ENCODE measurements at places on chromosomes 4 and X.

GRCh38 chr4:92232566-92232965 is 71.2 kb upstream of the GRID2 start:
- no peak for DNase-seq

GRCh38 chrX:134911348-134911747 is 79.4 kb upstream of the SMIM10 start:
- DNase-seq: no peak

DNA sequence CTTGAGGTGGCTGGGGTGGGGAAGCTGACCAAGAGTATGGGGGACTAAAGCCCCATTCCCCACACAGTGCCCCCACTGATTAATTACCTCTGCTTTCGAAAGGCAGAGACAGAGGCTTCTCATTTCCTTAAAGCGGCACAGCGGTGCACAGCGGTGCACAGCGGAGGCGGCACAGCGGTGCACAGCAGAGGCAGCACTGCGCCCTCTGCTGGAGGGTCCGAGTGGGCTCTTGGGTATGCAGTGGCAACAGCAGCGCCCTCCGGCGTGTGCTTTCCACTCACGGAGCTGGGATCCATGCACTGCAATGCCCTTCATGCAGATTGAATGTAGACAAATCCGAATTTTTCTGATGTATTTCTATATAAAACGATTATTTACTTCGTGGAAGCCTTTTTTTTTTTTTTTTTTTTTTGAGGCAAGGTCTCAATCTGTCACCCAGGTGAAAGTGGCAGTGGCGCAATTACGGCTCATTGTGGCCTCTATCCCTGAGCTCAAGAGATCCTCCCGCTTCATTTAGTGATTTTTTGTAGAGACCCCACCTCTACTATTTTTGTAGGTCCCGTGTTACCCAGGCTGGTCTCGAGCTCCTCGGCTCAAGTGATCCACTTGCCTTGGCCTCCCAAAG is 19.7 kb upstream of the PRPS2 start:
- DNase-seq: no peak

DNA sequence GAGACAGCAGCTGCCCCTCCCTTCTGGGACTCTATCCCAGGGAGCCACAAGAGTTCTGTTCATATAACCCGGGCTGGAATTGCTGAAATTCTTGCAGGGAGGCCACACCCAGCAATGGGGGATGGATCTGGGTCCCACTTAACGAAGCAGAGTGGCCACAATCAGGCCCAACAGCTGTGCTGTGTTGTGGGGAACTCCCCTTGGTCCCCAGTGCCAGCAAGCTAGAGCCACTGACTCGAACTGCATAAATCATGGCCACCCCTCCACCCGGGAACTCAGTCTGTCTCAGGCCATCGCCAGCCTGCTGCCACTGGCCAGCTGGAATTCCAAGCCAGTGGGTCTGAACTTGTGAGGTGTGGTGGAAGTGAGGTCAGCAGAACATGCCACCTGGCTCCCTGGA is 111.1 kb downstream of the KLF8 start:
- DNase-seq: no peak

DNA sequence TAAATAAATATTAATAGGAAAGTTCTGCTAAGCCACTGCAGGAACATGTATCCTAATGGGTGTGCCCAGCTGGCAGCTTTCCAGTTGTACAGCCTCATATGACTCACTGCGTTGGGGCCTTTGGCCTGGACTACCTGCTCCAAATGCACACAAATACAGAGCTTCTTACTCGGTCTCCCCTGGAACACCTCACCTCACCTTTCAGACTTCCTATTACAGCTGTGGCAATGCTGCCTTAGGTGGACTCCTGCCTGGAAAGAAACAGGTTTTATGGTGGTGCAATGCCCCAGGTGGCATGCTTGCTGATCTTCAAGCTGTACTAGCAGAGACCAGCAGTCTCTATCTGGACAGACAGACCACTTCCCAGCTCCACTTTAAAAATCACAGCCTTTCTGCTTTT is 85.7 kb upstream of the EXOC1L start:
- DNase-seq: no peak

GRCh38 chr4:81314897-81315470 is 100.0 kb upstream of the PRKG2 start:
- no peak for DNase-seq

DNA sequence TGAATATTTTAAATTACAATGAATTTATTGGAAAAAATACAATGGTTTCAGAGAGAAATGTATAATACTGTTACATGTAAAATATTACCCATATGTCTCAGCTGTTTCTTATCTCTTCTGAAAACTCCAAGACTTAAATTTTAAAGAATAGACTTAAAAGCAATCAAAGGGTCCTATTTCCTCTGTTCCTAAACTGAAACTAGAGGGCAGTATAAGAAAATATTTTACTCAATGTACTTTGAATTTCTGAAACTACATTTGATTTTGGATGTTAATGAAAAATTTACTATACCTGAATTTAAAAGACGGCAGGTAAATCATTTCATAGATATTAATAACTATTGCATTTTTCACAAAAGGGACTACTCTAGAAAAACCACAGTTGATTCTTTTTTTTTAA is 200.2 kb downstream of the LRBA start:
- no peak for DNase-seq

DNA sequence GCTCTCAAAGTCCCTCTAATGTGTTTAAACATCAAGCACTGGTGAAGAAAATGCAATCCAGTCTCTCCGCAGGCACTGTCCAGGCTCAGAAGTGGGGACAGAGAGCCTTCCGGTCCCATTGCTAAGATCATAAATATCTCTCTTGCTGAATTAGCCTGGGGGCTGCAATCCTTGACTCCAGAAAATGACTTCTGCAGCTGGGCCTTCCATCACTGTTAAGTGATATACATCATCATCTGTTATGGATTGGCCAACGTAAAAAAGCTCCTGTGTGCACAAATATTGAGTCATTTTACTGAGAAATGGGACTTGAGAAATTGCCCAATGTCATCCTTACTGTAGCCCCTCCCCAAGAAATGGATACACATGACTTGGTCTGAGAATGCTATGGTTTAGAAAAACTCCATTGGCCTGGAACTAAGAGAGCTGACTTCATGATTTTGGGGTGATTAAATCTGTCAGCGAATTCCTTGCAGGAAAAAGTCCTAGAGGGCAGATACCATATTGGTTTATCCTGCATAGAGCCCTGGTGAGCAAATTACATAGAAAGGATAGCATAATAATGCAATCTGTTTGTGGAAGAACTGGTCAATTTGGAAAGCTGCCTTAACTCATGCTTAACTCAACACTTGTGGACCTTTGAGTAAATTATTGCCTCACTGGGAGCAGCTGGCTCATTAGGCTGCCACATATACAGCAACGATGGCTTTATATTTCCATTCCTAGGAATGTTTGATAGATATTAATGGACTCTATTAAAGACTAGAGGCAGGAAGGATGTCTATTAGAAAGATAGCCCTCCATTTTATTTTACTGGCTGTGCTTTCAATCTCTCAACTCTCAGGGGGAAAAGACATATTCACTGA is 346.1 kb downstream of the GBA3 start:
- DNase-seq: no peak

DNA sequence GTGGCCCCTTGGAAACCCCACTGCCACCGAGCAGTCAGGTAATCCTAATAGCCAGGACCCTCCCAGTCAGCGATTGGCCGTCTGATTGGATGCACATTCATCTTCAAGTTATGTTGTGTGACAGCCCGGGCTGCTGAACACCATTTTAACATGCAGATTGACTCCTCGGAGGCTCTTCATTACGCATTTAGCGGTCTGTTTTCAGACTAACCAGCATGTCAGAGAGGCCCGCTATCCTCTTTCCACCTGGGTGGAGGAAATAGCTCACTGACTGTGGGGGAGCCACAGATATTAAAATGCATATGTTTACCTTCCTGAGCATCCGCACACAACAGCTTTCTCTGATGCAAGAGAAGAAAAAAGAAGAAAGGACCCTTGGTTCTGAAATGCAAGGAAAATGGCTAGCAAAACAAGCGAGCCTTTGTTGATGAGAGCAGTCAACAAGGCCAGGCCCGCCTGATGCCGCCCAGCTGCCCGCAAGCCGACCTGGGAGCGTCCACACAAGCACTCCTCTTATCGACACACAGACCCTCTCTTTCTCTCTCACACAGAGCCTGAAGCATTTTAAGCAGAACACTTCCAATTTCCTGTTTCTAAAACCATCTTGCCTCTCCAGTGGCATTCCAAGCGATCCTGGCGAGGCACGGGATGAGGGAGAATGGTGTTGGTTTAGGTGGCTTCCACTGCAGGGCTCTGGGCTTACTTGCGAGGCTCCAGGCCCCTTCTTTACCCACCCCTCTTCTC is 118.3 kb downstream of the MGST2 start:
- no peak for DNase-seq

DNA sequence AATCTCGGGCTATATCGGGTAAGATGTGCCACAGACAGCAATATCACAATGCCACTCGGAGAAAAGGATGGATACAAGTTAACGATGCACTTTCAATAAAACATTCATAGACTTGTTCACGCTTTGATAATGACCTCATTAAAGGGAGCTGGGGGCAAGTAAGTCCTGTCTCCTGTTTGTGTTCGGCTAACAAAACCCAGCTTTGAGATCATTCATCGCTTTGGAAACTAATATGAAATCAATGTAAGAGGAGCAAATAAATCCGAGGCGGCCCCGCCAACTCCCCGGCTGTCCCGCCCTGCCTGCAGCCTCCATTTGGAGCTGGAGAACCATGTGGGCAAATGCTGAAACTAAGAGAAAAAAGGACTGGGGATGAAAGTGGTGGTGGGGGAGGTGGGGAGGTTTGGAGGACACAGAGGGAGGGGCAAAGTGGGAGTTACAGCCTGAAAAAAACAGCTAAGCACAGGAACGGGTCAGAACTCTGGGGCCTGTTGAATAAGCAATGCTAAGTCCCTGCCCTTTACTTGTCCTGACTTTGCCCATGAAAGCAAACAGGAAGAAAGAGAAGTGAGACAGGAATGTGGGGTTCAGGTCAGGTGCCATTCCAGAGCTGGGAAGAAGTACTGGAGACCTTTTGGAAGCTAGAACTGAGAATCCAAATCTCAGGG is 3.5 kb upstream of the GSX2 start:
- no peak for DNase-seq

- no peak for DNase-seq
These were observed 658 bp downstream of the ATP6AP2 start for GRCh38 chrX:40581336-40581920.

DNA sequence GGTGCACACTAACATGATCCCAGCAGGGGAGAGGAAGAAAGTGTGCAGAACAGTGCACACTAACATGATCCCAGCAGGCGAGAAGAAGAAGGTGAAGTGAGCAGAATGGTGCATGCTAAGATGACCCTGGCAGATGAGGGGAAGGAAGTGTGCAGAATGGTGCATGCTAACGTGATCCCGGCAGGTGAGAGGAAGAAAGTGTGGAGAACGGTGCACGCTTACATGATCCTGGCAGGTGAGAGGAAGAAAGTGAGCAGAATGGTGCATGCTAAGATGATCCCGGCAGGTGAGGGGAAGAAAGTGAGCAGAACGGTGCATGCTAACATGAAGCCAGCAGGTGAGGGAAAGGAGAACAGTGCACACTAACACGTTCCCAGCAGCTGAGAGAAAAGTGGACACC is 83.7 kb downstream of the ACOX3 start:
- DNase-seq: no peak

DNA sequence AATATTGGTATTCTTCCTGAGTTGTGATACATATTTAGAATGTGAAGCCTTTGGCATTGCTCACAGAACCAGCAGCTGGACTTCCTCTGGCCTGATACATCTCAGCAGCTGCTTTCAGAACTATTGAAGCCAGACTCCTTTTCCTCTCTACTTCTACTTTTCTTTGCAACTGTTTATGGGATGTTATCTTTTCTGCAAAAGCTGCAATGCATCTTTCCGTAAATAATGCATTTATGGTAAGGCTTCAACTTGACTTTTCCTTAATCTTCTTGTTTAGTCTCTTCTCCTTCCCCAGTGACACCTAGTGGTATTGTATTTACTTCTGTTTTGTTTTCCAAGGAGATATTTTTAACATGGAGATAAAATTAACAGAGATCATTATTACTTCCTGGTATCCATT is 1548.7 kb downstream of the PCDH7 start:
- DNase-seq: no peak

DNA sequence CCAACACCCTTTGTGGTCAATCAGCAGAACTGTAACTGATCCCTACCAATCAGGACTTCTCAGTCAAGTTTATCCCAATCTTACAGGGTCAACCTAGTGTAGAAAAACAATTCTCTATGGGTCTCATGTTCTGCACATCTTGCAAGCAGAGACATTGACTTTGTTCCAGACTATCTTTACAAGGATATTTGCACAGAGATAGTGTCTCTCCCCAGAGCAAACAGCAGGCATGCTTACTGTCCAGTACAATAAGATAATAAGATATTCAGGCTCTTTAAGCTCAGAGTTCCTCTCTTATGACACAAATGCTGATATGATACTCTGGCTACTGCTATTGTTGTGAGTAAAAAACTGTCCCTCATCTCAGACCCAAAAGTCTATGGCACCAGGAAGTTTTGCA is 53.2 kb downstream of the ACSL4 start:
- DNase-seq: no peak

DNA sequence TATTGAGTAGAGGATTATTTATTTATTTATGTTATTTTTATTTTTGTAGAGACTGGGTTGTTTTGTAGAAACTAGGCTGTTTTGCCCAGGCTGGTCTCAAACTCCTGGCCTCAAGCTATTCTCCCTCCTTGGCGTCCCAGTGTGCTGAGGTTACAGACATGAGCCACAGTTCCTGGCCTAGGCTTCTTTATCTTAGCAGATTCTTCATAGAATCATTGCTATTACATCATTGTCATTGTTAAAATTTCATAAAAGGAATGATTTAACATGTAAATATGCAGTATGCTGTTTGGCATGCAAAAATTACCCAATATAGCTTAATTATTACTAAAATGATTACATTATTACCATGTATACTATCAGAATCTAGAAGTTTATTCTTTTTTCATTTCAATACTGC is 24.2 kb downstream of the SULT1E1 start:
- no peak for DNase-seq

- no peak for DNase-seq
These were observed 407.9 kb downstream of the TECRL start for GRCh38 chr4:64001229-64001898.

- DNase-seq: no peak
These were observed 1315.1 kb upstream of the PCDH7 start for GRCh38 chr4:29405116-29405515.

DNA sequence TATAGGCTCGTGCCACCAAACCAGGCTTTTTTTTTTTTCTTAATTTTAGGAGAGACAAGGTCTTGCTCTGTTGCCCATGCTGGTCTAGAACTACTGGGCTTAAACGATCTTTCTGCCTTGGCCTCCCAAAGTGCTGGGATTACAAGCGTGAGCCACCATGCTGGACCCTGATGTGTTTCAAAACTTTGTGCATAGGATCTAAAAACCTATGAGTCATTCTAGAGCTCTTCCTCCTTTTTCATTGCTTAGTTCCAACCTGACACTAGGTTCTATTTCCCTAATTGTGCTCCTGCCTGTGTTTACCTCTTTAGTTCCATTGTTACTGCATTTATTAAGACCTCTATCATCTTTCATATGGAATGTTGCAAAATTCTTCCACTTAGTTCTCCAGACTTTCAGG is 57.3 kb downstream of the HPGD start:
- DNase-seq: no peak

- DNase-seq: no peak
These were observed 233.5 kb downstream of the SCFD2 start for GRCh38 chr4:53132132-53132891.
